ENCODE measurements at places on chromosomes 12 and 14. TPM values are rescaled to one million over a fixed set of nuclear protein-coding genes. Genes with fewer than 3 reads are reported as not detected.

The PEBP1 gene
- 175 TPM for total RNA-seq

The CCDC196 gene
- not detected for total RNA-seq

The NOVA1 gene
- not detected for total RNA-seq

The FSCB gene
- total RNA-seq: not detected

The ITPK1 gene
- total RNA-seq: 38.8 TPM

The ANKRD9 gene
- total RNA-seq: 4.7 TPM

The GIT2 gene
- 26.8 TPM for total RNA-seq

The DIABLO gene
- 54.5 TPM for total RNA-seq

The GLIPR1L2 gene
- 0.29 TPM for total RNA-seq

The MMP19 gene
- total RNA-seq: 0.33 TPM

The EMP1 gene
- total RNA-seq: 204 TPM

The PRB2 gene
- not detected for total RNA-seq

The CKB gene
- 45.8 TPM for total RNA-seq

The RND1 gene
- 0.17 TPM for total RNA-seq

The ANKLE2 gene
- total RNA-seq: 90.9 TPM

The RPL10L gene
- not detected for total RNA-seq

The PTGDR gene
- not detected for total RNA-seq

The CKAP4 gene
- 118 TPM for total RNA-seq

The RPAP3 gene
- total RNA-seq: 32.7 TPM

The HAL gene
- 0.51 TPM for total RNA-seq

The AQP2 gene
- total RNA-seq: not detected

The PCK2 gene
- 136 TPM for total RNA-seq

The MUCL1 gene
- total RNA-seq: not detected

The ABCD2 gene
- under 0.01 TPM for total RNA-seq

The CLEC2A gene
- total RNA-seq: not detected

The WSCD2 gene
- 0.33 TPM for total RNA-seq

The AKAP3 gene
- 1.1 TPM for total RNA-seq

The C3AR1 gene
- 0.17 TPM for total RNA-seq

The LRP6 gene
- 27.7 TPM for total RNA-seq

The CLSTN3 gene
- 15.8 TPM for total RNA-seq

Measured in mammary epithelial cell (primary cell).